HAP-1 (cell line): ENCODE measurements at places on chromosomes 13 and 19.

DNA sequence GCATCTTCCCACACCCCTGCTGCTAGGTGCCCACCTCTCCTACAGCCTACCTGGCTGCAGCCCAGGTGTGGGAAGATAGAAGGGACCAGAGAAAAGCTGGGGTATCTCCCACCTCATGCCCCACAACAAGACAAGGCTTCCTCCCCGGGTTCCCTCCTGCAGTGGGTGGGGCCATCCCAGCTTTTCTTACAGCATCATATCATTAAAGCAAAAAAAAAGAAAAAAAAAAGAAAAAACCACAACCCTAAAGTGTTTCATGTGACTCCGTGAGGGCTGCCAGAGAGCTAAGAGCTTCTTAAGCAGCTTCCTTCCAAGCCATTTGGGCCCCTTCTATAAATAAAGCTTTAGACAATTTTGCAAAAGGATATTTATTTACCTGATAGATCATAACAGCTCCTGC, 455.4 kb upstream of the TSHZ3 start:
- no peak for DNase-seq

- no peak for DNase-seq
Observed at GRCh38 chr19:48543121-48543710, 8.8 kb upstream of the SULT2B1 start.

DNA sequence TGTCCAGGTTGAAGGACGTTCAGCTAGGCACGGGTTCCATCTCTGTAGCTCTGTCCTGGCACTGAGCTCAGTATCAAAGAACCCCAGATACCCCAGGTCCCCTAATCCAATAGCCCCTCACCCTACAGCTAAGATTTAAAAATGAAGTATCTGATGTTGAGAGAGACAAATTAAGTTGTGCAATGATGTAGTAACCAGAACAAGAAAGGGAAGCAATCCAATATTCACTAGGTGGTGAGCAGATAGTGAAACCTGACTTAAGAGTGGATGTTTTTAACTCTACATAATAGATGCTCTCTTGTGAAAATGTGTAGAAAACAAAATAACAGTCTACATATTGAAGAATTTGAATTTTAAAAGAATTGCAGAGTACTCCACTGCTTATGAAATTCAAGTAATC, 1.8 kb downstream of the ACOD1 start:
- DNase-seq: no peak

GRCh38 chr19:18929311-18929710, 9.8 kb downstream of the DDX49 start:
- DNase-seq: no peak

DNA sequence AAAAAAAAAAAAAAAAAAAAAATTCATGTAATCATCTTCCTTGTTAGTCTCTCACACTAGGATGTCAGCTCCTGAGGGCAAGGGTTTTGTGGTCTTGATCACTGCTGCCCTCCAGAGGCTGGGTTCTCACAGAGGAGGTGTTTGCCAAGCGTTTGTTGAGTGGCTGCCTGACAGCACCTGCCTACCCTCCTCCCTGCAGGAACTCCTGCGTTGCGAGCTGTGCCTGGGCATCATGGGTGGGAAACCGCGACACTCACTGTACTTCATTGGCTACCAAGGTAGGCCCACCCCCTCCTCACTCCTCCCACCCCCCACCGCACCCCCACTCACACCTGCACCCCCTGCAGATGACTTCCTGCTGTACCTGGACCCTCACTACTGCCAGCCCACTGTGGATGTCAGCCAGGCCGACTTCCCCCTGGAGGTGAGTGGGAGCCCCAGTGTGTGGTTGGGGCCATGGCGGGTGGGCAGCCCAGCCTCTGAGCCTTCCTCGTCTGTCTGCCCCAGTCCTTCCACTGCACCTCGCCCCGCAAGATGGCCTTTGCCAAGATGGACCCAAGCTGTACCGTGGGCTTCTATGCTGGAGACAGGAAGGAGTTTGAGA, 8.1 kb downstream of the ATG4D start:
- DNase-seq: peak; percentile 49

- no peak for DNase-seq
Observed at GRCh38 chr19:43634872-43635560, 4.6 kb downstream of the CADM4 start.

- no peak for DNase-seq
Observed at GRCh38 chr19:53538378-53539109, 599 bp downstream of the ZNF331 start.

- DNase-seq: no peak
Observed at GRCh38 chr19:41871573-41872383, 5.3 kb upstream of the CD79A start.

- DNase-seq: no peak
Observed at GRCh38 chr19:55368701-55369563, 1.3 kb downstream of the IL11 start.

DNA sequence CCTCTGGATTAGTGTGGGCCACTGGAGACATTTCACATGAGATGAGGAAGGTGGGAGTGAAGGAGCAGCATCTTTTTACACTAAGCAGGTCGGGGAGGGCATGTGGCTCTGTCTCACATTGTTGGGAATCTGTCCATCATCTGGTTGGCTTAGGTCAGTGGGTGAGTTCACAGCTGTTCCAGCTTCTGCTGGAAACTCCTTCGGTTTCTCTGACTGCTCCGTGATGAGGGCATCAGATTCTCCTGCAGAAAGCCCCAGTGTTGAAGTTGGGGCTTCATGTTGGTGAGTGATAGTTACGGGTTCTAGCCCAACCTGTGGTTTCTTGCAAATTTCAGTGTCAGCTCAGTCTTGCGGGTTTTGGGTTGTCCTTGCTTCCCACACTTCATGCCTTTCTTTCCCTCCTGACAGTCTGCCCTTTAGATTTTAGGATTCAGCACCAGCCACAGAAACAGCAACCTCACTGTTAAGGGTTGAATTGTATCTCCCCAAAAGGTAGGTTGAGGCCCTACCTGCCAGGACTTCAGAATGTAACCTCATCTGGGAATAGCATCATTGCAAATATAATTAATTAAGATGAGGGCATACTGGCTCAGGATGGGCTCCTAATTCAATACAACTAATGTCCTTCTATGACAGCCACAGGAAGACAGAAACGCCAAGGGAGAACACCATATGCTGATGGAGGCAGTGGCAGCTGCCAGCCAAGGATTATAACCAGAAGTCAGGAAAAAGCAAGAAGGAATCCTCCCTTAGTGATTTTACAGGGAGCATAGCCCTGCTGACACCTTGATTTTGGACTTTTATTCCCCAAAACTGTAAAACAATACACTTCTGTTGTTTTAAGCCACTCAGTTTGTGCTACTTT, 7.6 kb upstream of the ALOX5AP start:
- no peak for DNase-seq

GRCh38 chr19:52941941-52942385, 18.7 kb upstream of the ZNF888 start:
- no peak for DNase-seq

GRCh38 chr19:35558400-35559280, 4.8 kb downstream of the ATP4A start:
- DNase-seq: no peak
